ENCODE measurements at places on chromosomes 6 and 20.

DNA sequence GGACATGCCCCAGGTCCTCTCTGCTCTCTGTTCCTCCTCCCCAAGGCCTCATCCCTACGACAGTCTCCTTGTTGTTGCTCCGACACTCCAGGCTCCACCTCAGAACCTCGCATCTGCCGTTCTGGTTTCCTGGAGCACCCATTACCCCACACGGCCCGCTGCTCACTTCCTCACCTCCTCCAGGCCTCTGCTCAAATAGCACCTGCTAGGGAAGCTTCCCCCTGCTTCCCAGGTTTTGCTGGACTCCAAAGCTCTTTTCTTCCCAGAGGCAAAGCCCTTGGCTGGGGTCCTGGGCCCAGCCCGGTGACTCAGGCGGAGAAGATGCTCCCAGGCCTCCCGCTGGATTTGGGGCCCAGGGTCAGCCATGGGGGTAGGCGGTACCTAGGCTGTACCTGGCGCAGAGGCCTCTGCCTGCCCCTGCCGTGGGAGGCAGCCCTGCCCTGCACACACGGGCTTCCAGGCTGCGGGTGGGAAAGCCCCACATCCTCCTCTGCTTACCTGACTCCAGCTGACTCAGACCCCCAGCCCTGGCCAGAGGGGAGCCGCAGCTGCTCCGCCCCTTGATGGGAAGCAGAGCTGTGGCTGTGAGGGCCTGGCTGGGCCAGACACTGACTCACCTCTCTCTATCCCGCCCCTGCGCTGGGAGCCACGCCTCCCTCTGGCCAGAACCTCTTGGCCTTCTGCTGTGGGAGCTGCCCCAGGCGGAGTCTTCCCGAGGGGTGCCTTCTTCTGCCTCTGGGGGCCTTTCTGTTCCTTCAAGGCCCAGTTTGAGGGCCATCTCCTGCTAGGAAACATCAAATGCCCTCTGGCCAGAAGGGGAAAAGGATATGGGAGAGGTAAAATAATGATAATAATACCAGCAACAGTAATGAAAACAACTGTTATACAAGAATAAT lies 130.5 kb downstream of the CEBPB start:
- peak; percentile 85 for DNase-seq

GRCh38 chr6:165545806-165546205 lies 117.2 kb downstream of the PDE10A start:
- no peak for DNase-seq

DNA sequence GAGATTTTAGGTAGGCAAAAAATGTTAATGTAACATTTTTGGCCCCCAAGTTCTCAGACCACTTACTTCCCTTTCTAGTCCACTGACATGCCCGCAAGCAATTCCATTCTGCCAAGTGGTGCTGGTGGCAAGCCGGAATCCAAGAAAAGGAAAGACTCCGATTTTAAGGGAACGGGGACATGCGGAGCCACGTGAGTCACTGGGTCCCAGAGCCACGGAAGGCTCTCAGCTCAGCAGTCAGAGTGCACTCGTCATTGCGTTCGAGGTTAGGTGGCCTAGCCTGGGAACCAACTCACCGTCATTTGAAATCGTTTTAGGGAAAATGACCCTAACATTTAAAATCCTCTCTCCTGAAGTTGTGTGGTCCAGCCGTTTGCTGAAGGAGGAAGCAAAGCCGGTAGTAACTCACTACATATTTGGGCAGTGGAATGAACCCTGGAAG lies 711 bp upstream of the SIRT5 start:
- DNase-seq, result peak; percentile 53

- peak; percentile 69 for DNase-seq
These were observed 14.2 kb downstream of the TRAF3IP2 start for GRCh38 chr6:111591370-111591900.

DNA sequence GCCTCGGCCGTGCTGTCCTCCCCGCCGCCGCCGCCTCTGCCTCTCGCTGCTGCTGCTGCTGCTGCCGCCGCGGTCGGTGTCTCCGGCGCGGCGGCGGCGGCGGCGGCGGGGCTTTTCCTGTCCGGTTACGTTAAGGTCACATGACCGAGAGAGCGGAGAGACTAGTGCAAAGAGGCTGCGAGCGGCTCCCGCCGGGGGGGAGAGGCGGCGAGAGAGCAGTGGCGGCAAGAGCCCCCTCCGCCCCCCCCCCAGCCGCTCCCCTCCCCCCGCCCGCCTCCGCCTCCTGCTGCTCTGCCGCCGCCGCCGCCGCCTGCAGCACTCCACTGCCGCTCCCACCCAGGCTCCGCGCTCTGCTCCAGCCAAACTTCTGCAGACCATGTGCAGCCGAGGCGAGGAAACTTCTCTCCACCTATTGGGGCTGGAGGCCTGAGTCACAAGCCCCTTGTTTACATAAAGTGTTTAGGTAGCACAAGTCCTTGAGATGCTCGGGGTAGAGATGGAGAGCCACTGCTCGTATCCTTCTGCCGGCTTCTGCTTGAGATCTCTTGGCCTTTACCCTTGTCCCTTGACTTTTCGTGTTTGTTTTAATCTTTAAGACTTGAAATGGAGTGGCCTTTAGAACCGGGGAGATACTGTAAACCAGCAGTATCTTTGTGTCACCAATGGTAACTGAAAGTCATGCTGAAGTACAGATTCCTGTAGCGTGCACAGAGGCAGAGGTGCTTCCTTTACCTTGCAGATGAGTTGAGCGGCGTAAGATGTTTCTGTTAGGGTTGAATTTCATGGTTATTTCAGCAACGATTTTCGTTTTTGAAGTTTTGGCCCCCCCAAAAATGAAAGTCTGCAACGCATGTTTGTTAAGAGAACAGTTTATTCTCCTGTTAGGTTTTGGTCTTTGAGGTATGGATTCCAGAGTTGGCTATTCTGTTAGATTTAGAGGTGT lies at the start of gene ZBTB2:
Gene ZBTB2 (minus strand): TSS at position 89 of the 943 bp plus-strand sequence. CDS start 17,922 bp downstream, outside the sequence.
- DNase-seq, result peak; percentile 58

GRCh38 chr6:282177-282866 lies 10.0 kb upstream of the DUSP22 start:
- no peak for DNase-seq

GRCh38 chr20:48064929-48065328 lies 279.6 kb upstream of the SULF2 start:
- no peak for DNase-seq

GRCh38 chr20:34069341-34070078 lies 42.5 kb downstream of the EIF2S2 start:
- DNase-seq, result peak; percentile 79

GRCh38 chr20:55010761-55011160 lies 535.4 kb downstream of the DOK5 start:
- no peak for DNase-seq

- DNase-seq, result no peak
These were observed 52.5 kb upstream of the TAGAP start for GRCh38 chr6:159097256-159097655.

DNA sequence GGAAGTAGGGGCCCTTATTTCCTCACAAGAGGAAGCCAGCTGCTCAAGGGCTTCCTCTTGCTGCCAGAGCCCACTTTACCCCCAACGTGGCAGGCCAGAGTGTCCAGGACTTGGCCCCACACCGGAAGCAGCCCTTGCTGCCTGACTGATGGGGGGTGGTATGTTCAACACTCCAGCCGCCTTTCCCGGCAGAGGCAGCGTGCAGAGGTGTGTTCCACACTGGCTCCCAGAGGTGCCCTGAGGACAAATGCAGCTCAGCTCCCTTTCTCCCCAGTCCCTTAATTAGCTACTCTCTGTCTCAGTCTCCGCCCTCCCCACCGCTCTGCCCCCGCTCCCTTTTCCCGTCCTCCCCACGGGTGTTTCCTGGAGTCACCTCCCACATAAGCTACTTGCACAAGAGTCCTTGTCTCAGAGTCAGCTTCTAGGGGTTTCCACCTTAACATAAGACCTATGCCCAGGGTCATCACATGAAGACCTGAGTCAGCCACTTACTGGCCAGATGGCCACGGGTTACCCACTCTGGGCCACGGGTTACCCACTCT lies 61.7 kb upstream of the SHLD1 start:
- DNase-seq, result peak; percentile 95

- DNase-seq, result no peak
These were observed 112.8 kb downstream of the BTBD3 start for GRCh38 chr20:12030470-12030869.
